ENCODE measurements at places on chromosomes 13 and 19.

DNA sequence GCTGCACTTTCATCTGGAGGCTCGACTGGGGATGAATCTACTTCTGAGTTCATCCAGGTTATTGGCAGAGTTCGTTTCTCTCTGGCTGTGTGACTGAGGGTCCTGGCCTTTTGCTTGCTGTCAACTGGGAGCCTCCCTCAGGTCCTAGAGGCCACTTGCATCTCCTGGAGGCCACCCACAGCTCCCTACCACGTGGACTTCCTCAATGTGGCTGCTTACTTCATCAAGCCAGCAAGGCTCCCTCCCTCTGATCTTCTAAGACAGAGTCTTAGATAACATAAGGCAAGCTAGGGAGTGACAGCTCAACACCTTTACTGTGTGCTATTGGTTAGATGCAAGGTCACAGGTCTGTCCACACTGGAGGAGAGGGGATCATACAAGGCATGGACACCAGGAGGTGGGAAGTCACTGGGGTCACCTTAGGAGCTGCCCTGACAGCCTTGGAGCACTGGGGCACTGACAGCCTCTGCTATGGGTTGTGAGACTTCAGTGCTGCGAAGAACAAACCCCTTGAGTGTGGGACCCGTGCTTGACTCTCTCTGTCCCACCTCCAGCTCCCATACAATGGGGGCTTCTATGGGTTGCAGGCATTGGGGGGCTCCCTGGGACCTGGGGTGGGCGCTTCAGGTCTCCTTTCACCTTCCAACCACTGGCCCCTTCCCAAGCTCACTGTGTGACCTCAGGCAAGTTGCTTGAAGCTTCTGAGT lies 5.3 kb downstream of the FAM187B start:
- peak; percentile 35 for DNase-seq

- no peak for DNase-seq
Observed at GRCh38 chr19:33504058-33504444, 17.5 kb downstream of the PEPD start.

DNA sequence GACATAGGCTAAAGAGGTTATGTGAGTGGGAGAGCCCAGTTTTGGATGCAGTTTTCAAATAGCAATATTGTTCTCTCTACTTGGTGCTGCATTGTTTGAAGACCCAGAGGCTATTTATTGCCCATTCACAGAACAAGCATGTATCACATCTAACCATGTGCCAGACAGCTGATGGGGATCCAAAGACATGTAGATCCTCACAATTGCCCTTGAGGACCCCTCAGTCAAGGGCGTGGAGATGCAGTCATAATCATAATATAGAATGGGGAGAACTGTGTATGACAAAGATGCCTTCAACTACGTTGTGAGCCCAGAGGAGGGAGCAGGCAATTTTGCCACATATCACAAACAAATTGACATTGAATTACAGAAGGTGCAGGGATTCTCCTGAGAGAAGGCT lies 70.5 kb downstream of the NHLRC3 start:
- DNase-seq: no peak

- DNase-seq: peak; percentile 68
Observed at GRCh38 chr19:35468637-35469036, 20.6 kb downstream of the FFAR2 start.

GRCh38 chr19:33830264-33830663 lies 33.6 kb downstream of the KCTD15 start:
- no peak for DNase-seq

GRCh38 chr13:48233046-48233888 lies at the start of gene ITM2B:
ITM2B (plus strand) TSS chr13:48233206; CDS start chr13:48233361, 155 bp downstream.
- DNase-seq: peak; percentile 44

DNA sequence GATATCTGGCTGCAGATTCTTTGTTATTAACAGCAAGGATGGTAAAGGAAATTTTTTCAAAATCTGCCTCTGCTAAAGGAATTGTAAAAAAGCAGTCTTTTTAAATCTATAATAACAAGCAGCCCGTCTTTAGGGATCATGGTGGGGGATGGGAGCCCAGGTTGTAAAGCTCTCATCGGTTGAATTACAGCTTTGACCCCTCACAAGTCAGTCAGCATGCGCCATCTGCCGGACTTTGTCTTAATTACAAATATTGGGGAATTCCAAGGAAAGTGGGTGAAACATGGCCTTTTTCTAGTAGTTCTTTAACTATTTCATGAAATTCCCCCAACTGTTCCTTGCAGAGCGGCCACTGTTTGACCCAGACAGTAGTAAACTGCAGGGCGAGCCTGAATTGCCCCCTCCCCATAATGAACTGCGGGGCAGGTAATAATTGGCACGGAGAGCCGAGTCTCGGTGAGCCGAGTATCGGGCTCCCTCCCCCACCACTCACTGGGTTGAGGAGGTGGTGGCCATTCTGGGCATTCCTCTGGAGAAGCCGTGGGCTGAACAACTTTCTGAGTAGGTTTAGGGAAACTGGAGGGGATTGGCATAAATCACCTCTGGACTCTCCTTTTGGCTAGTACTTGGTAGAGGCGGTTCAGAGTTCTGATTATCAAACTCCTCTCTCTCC lies 11.6 kb downstream of the ZNF578 start:
- DNase-seq: no peak

DNA sequence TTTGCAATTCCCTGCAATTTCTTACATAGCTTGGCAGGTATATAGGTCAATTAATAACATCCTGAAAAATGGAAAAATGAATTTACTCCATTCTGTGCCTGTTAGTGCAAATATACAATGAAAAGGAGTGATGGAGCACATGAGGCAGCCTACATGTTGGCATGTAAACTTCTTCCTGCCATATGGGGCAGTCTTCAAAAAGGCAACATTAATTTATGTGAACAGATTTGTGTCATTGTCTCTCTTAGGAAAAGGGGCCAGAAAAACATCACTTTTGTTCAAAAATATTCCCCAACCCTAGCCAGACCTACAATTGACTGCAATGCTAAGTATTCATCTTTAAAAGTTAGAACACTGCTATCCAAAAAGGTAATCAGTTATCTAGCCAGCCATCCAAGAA lies 332.2 kb downstream of the TBC1D4 start:
- DNase-seq: no peak

GRCh38 chr19:39277598-39277997 lies 9.4 kb downstream of the IFNL2 start:
- DNase-seq: no peak

DNA sequence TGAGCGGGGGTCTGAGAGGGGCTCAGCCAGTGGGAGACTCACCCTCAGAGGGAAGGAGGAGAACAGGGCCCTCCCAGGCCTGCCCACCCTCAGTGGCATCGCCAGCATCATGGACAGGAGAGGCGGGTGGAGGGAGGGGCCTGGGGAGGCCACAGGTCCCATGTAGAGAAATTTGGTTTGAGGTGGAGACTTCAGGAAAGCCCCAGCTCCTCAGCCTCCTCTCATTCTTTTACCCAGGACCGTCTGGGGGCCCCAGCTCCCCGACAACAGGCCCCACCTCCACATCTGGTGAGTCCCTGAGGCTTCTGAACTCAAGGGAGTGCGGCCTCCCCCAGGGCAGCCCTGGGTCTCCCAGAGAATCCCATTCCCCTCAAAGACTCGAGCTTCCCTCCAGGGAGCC lies 3.1 kb downstream of the LILRB1 start:
- DNase-seq: no peak

GRCh38 chr19:1854542-1855039 lies 6.3 kb upstream of the REXO1 start:
- peak; percentile 85 for DNase-seq

DNA sequence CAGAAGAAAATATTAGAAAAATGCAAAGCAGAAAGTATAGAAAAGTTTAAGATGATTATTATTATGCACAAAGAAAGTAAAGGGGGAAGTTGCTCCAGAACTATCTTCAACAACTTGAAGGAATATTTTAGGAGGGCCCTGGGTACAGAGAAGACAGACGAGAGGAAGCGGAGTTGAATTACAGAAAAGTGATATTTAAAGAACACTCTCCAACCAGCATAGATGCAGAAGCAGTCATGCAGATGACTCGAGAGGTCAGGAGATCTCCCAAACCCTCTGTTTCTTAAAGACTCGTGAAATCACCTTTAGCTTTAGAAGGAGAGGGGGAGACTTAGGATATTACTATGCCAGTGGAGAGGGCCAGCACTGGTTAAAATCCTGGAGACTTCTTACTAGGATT lies 8.5 kb upstream of the SHISA2 start:
- DNase-seq: no peak

- no peak for DNase-seq
Observed at GRCh38 chr19:27972291-27973040, 1240.5 kb downstream of the UQCRFS1 start.

DNA sequence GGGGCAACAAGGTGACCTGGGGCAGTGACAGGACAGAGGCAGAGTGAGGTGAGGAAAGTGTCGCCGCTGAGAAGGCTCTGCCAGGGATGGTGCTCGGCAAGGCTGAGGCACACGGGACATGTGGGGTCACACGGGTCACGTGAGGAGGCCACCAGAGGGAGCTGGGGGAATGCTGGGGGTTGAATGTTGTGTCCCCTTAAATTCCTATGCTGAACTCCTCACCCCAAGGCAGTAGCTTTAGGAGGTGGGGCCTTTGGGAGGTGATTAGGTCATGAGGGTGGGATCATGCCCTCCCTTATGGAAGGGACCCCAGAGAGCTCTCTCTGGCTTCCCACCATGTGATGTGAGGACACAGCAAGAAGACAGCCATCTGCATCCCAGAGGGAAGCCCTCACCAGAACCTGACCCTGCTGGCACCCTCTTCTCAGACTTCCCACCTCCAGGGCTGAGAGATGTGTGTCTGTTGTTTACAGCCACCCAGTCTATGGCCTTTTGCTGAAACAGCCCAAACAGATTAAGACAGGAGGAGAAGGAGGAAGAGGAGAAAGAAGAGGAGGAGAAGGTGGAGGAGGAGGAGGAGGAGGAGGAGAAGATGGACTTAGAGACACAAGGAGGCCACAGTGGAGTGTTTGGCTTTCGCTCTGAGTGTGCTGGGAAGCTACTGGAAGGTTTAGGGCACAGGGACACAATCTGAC lies 35.4 kb downstream of the RFX2 start:
- no peak for DNase-seq

DNA sequence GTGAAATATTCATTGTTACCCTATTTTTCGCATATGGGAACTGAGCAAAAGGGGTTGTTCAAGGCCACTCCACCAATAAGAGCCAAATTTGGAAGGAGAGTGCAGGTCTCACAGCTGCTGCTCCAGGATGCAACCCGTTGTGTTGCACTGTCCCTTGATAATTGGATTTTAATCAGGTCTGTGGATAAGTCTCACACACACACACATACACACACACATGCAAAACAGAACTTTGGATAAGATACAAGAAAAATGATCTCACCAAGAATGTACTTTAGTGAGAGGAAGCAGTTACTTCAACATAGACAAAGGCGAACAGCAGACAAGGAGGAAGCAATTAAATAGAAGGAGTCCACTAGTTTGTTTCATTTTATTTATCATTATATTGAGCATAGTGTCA lies 127.3 kb upstream of the EDNRB start:
- DNase-seq: no peak

All from MV-4-11 (cell line).